ENCODE measurements at places on chromosomes 5 and 9.

- no peak for DNase-seq
These were observed 74.5 kb downstream of the F2RL2 start for GRCh38 chr5:76548525-76549229.

DNA sequence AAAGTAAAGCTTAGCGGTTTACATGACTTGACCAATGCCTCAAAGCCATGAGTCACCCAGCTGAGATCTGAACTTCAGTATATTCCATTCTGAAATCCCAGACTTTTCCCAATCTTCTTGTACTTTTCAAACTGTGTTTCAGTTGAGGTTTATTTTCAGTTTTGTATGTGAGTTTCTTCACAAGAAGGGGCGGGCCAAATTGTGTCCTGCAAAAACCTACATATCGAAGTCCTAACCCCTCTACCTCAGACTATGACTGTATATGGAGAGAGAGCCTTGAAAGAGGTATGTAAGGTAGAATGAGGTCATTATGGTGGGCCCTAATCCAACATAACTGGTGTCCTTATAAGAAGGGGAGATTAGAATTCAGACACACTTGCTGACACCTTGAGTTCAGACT, 666 bp upstream of the TLR4 start:
- no peak for DNase-seq

DNA sequence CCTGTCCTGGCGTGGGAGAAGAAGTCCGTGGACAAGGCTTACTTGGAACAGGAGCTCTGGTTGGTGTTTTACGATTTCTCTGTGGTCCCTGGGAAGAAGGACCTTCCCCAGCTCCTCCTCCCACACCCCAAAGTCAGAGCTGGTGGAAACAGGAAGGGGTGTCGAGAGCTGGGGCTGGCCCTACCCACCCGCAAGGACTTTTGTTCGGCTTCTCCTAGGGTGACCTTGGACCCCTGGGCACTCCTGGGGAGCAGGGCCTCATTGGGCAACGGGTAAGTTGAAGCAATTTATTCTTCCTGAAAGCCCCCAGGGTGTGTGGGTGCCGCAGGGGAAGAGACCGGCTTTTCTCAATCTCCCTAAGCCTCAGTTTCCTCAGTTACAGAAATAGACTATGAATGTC, 53.9 kb upstream of the ORM1 start:
- DNase-seq: no peak

DNA sequence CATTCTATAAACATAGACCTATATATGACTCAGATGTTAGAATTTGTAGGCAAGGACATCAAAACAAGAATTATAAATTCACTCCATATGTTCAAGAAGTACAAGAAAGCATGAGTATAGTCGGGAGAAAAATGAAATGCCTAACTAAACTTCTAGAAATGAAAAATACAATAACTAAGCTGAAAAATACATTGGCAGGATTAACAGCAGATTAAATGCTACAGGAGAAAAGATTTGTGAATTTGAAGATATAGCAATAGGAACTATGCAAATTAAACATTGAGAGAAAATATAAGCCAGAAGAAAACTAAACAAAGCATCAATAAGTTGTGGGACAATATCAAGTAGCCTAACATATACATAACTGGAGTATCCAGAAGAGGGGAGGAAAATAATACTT, 55.3 kb upstream of the PRSS3 start:
- no peak for DNase-seq

- DNase-seq: no peak
These were observed 32.7 kb upstream of the ISCA1 start for GRCh38 chr9:86315078-86315477.

GRCh38 chr5:113186061-113186460, 209.5 kb downstream of the DCP2 start:
- DNase-seq: no peak

DNA sequence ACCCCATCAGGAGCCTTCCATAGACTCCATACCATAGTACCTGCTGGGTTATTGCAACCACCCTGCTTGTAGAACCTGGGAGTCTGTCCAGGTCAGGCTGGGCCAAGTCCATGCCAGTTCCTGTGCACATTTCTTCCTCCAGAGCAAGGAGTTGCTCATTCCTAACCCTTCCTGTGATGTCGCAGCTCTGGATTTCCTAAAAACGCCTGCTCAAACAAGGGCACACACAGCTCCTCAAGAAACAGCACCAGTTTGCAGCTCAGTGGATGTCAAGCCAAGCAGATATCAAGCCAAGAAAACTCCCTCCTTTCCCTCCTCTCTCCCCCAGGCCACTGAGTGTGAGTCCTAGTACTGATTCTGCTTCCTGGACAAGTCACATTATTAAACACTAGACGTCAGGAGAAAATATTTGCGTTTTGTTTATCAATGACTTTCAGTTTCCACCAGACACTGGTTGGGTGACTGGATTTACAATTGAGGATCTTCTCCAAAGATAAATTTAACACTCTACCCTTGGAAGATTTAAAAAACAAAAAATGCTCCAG, 59.6 kb downstream of the SLC1A1 start:
- no peak for DNase-seq

DNA sequence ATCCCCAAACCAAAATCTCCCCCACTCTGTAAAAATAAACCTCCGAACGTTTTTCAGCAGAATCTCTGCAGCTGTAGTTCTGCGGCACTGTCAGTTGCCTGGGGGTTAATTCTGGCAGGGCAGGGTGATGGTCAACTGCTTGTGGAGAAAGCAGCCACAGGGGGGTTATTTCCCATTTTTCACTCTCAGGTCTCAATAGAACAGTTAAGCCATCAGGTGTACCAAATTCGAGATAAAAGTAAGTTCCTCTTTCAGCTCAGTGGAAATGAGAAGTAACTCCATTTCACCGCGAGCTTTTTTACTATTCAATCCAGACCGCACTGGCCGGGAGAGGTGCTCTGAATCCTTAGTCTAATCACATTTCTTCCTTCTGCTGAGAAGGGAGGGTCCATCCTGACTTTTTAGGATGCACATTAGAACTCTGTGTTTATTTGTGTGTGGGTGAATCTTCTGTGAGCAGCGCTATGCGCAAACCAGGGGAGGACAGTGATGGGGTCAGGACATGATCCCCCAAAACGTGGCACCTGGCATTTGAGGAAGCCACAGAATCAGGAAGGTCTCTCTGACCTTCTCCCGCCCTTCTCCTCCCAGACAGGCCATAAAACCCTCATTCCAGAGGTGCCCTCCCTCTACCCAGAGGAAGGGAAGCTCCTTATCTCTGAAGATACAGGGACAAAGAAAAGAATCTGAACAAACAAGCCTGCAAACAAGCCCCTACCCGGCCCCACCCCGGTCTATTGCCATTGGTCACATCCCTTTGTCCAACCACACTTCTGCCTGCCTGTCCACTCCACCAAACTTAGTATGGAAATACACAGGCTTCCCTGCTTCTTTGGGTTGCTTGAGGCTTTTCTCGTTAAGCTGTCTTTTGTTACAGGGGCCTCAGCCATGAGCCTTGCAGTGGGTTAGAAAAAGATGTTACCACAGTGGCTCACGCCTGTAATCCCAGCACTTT, 229.0 kb downstream of the ROR2 start:
- DNase-seq: no peak

DNA sequence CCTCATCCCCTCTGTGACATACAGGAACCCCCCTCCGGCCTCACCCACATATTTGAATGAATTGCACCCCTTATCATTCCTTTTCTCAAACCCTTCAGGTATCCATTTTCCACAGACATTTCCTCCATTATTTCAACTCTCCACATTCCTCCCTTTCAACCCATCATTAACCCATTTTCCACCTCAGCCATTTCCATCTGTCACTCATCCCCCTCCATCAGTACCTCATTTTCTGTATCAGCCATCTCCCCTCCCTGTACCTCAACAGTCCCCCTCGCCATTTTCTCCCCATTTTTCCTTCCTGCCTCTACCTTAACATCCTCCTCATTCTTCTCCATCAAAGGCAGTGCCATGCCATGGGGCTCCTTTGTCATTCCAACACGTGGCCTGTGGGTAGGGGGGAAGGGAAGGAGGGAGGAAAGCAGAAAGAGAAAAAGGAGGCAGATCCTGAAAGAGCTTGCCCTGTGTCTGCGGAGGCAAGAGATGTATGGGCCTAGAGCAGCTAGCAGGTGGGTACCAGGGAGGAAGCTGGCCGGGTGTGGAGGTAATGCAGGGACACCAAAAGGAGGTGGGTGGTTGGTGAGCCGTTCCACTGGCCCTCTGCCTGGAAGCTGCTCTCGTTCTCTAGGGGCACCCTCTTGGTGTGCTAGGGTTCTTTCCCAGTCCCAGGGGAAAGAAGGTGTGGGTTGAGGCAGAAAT, 1.5 kb downstream of the DNAJB5 start:
- no peak for DNase-seq

GRCh38 chr5:140711794-140712193, 11.5 kb downstream of the ZMAT2 start:
- DNase-seq: no peak

DNA sequence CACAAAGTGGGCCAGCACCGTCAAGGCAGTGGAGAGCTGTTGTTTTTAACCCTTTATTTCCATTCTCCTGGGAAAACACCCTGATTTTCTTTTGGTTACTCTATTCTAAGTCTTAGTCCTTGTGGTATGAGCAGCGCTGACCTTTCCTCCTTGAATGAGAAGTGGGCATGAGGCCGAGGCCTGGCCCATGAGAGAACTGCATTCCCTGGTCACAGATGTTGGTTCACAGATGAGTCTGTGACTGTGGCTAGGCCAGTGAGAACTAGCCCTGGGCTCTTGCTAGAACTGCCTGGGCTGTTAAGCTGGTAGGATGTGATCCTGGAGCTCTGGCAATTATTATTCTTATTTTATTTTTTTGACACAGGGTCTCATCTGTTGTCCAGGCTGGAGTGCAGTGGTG, 71.7 kb upstream of the KLF9 start:
- no peak for DNase-seq

DNA sequence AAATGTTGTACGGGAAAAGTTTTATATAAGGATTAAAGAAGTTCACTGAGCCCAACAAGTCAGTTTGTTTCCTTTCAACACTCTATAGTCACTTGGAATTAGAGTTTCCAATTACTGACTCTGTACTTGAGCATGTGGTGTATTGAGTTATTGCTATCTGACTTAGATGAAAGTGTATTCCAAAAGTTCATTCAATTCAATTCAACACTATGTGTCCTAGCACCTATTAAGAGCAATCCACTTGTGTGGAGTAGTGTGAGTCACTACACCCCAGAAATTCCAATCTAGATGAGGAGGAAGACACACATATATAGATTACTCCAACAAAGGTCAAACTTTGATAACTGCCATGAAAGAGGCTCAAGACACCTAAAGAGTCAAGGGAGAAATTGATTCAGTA, 98.2 kb upstream of the SLCO6A1 start:
- DNase-seq: no peak

- DNase-seq: no peak
These were observed 19.3 kb downstream of the AK8 start for GRCh38 chr9:132858751-132859150.

DNA sequence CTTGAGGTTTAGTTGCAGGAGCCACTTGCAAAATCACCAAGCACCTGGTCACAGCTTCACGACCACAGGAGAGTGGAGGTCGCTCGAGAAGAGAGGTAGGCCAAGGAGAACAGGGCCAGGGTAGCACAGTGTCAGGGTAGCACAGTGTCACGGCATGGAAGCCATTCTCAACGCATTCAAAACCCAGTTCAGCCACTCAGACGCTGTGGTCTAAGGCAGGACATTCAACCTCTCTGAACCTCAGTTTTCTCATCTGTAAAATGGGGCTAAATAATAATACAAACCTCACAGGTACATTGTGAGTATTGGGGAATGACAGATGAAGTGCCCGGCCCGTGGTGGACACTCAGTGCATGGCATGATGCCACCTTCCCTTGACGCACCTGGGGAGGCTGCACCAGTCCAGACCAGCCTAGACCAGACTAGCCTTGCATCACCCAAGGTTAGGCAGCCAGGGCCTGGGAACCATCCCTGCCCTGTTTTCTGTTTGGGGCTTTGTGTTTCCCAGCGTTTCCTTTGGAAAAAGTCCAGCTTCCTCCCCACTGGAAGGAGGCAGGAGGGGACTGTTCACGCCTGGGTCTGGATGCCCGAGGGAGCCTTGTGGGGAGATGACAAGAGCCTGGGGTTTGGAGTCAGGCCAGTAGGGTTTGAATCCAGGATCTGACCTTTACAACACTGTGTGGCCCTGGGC, 7.8 kb upstream of the LMX1B start:
- DNase-seq: no peak

GRCh38 chr5:136626531-136626930, 261.2 kb upstream of the TRPC7 start:
- DNase-seq: no peak

DNA sequence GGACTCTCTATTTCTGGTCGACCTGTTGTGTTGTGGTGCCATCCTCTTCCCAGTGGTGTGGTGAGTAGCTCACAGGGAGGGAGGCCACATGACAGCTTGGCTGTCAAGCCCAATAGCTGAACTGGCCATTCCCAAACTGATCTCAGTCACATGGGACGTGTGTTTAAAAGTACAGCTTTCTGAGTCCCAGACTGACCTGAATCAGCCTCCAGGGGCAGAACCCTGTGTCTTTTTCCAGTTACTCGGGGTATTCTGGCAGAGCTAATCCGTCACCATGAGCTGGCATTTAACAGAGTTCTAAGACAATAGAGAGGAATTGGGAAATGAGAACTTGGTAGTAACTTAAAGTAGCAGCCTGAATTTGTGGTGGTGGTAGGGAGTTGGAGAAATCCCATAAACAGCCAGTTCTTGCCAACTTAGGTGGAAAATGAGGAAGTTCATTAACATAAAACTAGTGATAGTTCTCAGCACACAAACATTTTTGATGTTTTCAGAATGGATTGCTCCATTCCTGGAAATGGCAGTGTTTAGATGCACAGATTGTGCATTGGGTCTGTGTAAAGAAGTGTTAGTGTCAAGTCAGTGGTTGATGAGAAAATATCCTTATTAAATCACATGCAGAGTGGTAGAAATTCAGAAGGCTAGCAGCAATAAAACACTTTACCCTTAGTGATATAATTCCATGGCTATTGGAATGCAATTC, 50.9 kb downstream of the GPR107 start:
- no peak for DNase-seq

DNA sequence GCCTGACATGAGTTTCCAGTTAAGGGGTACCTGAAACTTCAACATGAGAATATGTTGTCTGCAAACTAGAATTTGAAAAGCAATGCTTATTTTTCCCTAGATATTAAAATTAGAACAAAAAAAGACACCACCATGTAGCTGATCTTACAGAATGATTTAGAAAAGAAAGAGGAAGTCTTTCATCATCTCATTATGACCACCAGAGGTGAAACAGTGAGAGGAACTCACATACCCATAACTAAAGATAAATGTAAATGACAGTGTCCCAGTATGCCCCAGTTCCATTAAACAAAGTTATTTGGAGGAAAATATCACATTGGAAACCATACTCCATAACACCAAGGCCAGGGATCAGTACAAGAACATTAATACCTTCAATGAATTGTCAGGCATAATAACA, 6.9 kb downstream of the TAF7 start:
- DNase-seq: no peak

DNA sequence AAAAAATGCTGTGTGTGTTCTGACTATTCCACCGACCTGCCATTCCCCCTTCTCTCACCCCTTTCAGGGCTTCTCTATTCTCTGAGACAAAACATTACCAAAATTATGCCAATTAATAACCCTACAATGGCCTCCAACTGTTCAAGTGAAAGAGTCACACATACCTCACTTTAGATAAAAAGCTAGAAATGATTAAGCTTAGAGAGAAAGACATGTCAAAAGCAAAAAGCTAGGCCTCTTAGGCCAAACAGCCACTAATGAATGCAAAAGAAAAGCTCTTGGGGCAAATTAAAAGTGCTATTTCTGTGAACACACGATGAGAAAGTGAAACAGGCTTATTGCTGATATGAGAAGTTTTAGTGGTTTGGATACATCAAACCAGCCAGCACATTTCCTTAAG, 279.6 kb upstream of the GRAMD2B start:
- no peak for DNase-seq

All from stimulated activated CD4-positive, alpha-beta T cell treated with anti-CD3 and anti-CD28 coated beads, Interleukin-15, amount 100 ng/mL, for 24 hours (primary cell).